ENCODE measurements at places on chromosomes 5 and 9.

GRCh38 chr5:108760512-108760911 is 12.8 kb downstream of the FER start:
- no peak for DNase-seq

DNA sequence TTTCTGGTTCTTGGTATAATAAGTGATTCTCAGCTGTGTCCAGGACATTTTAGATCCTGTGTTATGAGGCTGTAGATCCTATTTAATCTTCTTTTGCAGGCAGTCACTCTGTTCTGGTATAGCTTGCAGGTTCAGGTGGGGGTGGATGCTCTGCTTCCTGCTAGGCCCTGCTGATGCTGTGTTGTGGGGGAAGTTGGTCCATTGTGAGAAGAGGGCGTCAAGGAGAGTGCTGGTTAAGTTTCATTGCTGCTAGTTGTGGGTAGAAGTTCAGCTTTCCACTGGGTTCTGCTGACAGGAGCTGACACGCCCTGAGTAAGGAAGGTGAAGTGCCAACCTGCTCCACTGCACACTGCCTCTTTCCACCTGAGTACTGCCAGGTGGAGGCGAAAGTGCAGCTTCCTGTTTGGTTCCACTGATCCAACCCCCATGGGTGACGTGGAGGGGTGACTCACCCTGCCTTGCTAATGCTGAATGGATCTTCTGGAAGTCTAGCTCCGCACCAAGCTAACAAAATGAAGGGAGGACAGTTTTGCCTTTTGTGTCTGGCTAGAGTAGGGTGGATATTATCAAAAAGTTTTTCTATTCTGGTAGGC is 16.3 kb downstream of the NMRK1 start:
- no peak for DNase-seq

DNA sequence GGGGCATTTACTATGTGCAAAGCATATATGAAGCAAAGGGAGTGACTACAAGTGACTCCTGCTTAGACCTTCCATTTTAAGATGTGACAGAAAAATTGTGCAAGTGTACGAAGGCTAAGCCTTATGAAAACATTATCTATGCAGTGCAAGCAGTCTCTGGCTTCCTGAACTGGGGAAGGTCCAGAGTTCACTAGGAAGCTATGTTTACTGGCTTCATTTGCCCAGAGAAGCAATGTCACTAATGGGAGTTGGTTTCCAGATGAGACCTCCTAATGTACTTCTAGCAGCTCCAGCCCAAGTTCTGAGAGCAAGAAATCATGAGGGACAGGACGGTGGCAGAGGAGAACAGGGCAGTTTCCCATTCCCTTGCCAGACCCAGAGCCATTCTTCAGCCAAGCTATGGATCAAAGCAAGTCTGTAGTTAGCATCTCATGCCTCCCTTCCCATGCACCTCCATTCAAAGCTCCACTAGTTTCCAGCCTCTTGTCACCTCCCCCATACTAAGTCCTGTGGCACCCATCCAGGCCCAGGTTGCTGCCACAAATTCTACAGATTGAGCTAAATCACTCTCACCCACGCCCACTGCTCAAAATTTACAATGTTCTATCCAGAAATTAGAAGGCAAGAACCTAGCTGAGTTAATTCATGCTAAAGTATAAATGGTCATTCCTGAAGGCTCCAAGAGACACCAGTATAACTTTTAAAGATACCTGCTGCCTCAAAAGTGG is 21.8 kb downstream of the MCTP1 start:
- DNase-seq = no peak

DNA sequence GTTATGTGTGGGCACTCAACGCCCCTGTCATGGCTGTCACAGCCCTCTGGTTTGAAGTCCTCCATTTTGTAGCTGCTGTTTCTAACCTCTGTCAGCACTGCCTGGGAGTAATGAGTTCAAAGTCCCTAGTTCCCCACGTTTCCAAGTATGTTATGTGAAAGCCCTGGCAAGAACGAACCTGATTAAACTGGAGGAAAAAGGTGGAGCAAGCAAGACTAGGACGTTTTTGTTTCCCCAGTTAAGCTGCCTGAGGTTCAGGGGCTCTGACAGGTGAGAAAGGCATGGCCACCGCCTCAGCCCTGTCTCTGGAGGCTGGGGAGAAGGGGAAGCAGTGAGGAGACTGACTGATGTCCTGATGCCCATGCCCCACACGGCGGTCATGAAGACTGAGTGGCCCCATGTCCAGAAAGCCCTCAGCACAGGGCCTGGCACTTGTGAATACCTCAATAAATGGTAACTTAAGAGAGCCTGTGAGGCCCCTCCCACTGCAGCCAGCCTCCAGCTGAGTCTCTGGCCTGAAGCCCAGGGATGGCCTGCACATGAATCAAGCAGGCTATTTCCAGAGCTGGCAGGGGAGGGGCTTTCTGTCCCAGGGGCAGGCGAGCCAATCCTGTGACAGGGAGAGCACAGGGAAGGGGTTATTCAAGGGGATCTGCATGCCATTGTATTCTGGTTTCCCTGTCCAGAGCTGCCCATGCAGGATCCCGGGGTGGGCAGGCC is 61.8 kb downstream of the PFDN1 start:
- peak; percentile 74 for DNase-seq

DNA sequence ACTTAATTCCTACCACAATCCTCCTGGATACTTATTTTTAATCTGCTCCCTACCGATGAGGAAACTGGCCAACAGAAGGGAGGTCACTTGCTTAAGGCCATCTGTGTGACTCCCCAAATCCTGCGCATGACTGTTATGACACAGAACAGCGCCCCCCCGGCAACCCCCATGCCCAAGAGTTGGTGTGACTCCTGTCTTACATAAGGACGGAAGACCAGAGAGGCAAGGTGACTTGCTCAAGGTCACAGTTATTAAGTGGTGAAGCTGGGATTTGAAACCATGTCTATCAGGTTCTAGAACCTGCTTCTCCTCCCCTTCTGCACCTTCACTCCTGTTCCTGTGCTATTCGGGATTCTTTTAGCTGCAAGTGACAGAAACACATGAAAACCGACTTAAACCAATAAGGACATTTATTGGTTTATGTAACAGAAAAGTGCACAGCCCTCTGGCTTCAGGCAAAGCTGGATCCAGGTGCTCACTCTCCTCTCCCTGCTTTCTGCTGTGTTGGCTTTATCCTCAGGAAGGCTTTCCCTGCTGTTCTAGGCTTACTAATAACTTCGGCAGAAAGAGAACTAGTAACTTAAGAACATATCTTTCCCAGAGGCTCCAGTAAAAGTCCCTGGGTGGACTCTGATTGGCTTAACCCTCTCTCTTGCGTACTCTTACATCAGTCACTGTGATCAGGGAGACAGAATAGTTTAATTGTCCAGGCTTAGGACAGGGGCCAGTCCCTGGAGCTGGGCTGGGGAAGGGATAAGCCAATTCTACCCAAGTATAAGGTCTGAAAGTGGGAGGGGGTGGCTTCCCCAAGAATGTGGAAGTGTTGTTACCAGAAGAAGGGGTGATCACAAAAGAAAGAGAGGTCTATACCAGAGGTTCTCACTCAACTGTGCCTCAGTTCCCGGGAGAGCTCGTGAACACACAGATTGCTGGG is 43.7 kb downstream of the FGF18 start:
- DNase-seq = no peak
